ENCODE measurements at places on chromosomes 16 and 17. TPM values are rescaled to one million over a fixed set of nuclear protein-coding genes. Genes with fewer than 3 reads are reported as not detected.

DNA sequence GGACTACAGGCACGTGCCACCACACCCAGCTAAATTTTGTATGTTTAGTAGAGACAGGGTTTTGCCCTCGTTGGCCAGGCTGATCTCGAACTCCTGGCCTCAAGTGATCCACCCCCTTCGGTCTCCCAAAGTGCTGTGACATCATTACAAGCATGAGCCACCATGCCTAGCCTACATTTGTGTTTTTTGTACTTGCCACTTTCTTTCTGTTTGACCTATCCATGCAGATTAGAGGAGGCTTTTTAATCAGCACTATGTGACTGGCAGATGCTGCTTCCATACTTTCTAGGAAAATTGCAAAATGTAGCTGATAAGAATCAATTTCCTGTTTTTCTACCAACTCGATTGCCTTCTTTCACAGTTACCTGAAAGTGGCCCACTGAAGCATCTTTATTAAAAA is 57.3 kb downstream of the B9D1 start:
- DNase-seq: no peak

DNA sequence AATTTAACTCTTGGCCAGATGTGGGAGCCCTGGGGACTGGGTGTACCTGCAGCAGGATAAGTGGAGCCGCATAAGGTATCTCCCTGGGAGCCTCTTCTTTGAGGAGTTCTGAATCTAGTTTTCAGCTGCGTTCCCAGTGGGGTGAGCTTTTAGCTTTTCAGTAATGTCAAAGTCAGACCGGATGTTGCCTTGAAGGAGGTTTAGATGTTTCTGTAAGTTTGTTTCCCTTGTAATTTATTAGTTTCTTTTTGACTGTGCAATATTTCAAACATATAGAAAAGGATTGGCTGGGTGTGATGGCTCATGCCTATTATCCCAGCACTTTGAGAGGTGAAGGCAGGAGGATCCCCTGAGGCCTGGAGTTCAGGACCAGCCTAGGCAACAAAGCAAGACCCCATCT is 98.6 kb upstream of the EEF2KMT start:
- no peak for DNase-seq

- DNase-seq: no peak
Observed at GRCh38 chr17:44775838-44776621, 17.2 kb downstream of the ADAM11 start.

- DNase-seq: no peak
Observed at GRCh38 chr17:64769712-64770111, 107.6 kb upstream of the SMURF2 start.

The B3GNT9 gene
- polyA plus RNA-seq: 26.4 TPM

DNA sequence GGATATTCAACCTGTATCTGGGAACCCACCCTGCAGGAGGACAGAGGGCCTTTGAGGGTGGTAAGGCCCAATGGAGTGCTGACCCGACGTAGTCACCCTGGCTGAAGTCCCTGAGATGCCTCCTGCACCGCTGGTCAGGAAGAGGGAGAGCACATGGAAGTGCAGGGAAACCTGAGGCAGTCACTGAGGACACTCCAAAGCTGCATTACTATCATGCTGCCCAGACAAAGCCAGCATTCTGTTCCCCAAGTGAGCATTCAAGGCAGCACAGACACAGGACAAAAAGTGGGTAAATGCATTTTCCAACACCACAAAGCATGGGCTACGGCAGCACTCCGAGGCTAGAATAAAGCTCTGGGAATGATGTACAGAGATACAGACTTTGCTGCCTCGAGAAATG is 46.8 kb upstream of the BCAR1 start:
- DNase-seq: no peak

The CCL4 gene
- 3.1 TPM for polyA plus RNA-seq

DNA sequence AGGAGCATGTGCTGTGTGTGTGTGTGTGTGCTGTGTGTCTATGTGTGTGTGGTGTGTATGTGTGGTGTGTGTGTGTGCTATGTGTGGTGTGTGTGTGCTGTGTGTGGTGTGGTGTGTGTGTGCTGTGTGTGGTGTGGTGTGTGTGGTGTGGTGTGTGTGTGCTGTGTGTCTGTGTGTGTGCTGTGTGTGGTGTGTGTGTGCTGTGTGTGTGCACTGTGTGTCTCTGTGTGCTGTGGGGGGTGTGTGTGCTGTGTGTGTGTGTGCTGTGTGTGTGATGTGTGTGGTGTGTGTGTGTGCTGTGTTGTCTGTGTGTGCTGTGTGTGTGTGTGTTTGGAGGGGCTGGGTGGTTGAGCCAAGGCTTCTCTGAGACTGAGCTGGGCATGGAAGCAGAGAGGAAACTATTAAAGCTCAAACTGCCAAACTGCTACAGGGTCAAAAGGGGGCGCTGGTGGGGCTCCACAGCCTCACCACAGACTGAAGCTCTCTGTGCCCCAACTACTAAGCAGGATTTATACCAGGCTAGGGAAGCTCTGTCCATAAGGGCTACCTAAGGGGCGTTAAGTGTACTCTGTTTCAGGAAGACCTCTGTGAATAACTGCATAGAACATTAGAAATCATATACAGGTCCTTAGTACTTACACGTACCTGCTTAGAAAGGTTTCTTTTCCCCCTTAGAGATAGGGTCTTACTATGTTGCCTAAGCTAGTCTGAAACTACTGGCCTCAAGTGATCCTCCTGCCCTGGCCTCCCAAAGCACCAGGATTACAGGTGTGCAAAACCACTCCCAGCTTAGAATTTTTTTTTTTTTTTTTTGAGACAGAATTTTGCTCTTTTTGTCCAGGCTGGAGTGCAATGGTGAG is 27.8 kb upstream of the GHDC start:
- no peak for DNase-seq

DNA sequence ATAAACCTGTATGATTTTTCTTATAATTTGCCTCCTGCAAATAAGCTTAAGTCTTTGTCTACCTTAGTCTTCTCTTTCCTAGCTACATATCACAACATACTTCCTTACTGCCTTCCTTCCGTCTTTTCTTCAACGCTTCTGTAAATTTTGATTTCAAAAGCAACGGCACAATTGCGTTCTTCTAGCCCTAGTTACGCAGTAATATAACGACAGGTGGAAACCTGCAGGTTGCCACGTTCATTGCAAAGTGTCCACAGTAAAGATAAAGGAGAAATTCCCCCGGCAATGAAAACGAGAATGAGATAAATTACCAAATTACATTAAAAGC is 546 bp upstream of the PSMD7 start:
- DNase-seq: no peak

DNA sequence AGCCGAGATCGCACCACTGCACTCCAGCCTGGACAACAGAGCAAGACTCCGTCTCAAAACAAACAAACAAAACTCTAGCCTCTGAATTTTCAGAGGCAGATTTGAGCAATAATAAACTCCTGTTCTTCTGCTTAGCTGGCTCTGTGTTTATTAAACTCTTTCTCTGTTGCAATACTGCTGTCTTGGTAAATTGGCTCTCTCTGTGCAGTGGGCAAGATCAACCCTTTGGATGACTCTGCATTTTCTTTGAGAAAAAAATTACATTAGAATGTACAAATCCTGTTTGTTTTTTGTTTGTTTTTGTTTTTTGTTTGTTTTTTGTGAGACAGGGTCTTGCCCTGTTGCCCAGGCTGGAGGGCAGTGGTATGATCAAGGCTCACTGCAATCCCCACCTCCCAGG is 75.8 kb upstream of the RPH3AL start:
- no peak for DNase-seq

The RASL10B gene
- polyA plus RNA-seq: 3.0 TPM

DNA sequence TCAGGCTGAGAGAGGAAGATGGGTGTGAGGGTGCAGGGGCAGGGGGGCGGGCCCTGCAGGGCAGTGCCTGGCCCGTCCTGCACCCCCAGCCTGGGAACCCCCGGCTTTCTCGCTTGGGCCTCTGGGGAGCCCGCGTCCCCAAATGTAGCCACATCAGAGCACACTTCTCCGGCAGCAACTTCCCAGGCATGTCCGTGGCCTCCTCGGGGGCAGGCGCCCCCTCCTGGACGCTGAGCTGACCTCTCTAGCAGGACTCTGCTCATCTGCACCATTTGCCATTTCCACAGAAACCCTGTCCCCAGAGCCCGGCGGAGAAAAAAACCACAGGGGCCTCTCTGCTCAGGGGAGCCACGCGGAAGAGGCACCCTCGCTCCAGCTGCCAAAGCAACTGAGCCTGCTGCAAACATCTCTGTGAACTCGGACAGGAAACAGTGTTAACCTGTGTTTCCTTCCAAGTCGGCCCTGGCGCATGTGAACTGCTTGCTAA is 63.4 kb downstream of the KLHDC4 start:
- DNase-seq: no peak

DNA sequence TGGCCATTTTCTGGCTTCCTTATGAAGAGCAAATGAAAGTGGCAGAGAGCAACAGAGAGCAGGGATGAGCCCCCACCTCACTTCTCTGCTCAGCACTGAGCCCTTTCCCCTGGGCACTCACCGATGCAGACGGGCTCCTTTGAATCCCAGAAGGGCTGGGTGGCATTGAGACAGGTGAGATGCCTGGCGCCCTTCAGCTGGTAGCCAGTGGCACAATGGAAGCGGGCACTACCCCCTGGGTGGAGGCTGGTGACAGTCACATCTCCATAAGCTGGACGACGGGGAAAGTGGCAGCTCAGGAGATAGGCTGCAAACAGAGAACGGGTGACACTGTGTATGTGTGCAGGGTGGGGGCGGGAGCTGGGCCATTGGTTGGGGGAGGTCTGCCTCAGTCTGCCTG is 12.5 kb upstream of the PHF12 start:
- DNase-seq: no peak

DNA sequence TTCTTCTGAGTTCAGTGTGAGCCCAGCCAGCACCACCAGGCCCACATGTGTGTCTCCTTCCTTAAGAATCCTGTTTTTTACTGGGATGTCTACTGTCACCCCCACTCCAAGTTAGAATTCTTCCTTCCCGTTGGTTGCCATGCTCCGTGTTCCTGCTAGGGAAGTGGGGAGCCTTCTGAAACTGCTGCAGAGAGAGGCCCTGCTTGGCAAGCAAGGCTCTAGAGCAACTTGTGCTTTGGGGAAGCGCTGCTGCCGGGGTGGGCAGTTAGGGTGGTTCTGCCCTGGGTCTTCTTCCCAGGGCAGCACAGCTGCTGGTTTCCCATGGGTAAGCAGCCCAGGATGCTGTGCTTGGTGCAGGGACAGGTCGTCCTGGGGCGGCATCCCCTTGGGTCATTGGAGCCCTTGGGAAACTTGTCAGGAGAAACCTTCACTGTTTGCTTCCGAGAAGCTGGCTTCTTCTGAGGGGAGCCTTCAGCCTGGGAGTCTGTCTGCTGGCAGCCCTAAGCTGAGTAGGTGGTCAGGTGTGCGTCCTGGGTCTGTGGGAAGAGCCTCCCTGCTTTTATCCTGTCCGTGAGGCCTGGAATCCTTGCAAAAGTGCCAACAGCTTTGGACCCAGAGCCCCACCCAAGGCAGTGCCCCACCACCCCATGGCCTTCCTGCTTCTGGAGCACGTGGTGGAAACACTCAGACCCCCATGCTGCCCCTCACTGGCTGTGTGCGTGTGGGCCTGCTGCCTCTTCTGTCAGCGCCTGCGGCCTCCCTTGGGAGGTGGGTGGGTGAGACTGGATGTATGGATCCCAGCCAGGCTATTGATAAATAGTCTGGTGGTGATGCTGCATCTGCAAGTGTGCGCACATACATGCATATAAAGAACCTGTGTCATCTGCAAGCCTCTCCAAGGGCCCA is 71.8 kb downstream of the PLD6 start:
- no peak for DNase-seq

GRCh38 chr17:50148226-50149090 is 2.0 kb downstream of the PPP1R9B start:
- no peak for DNase-seq

The CACNG5 gene
- polyA plus RNA-seq: not detected
